ENCODE measurements at places on chromosomes 7 and 10. TPM values are rescaled to one million over a fixed set of nuclear protein-coding genes. Genes with fewer than 3 reads are reported as not detected.

DNA sequence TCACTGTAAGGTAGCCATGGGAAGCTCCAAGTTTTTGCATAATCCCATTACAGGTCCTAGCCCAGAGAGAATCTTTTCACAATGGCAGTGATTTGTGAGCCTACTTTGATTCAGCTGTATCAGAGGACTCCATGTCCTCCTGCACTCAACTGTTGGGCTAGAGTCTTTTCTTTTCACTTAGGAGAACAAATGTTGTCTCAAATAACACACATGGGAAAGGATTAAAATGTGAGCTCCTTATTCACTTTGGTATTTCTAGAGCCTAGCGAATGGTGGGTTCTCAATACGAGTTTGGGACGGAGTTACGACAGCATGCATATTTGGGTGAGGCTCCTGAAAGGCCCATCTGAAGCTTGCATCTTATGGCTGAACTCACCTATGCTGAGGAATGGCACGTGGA, 183.5 kb upstream of the STEAP4 start:
- no peak for DNase-seq

DNA sequence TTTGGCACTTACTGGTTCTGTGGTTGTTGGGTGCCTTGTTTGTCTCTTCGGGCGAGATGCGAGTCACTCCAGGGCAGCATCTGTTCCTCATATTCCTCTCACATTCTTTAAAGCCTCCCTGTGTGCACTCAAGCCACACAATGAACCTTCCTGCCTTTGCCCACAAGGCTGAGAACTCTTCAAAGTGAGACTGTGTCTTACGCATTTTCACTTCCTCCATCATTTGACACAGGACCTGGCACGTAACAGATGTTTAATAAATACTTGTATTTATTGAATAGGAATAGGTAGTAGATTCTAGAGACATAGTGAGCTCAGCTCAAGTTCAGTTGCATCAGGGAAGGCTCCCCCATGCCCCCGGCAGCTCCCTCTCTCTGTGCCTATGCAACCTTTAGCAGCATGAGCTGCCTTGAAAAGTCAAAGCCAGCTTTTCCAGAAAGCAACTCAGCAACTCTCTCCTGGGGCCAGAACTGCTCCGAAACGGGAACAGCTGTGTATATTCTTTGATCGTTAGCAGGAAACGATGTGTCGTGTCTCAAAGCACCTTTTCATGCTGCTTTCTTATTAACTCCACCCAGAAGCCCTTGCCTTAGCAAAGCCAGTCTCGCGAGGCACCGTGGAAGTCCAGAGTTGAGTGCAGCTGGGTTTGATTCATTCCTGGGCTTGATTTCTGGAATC, 97.5 kb downstream of the PFKFB3 start:
- DNase-seq: no peak

Gene CLRN3
- polyA plus RNA-seq: 22.5 TPM

DNA sequence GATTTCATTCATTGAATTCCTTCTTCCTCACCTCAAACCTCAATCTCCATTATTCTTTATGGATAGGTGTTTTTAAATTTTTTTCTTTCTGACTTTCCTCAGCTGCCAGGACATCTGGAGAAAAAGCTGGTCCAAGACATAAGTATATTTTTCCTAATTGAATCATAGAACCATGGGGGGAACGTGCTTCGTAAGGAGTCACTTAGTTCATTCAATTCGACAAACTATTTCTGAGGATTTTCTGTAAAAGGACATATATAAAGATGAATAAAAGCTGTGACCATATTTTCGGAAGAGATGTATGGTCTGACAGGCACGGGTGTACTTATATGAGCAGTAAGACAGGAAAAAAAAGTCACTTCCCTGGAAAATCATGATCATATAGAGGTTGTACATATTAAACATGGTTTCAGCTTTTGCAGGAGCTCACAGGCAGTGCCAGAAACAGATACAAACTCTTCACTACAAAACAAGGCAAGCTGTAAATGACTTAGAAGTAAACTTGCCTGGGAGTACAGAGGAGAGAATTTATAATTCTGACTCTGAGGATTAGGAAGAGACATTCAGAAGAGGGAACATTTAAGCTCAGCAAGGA, 88.2 kb upstream of the EGR2 start:
- no peak for DNase-seq

- no peak for DNase-seq
Observed at GRCh38 chr7:140485500-140486265, 6.4 kb upstream of the MKRN1 start.

- peak; percentile 21 for DNase-seq
Observed at GRCh38 chr7:88169717-88170320, 50.0 kb downstream of the SRI start.

DNA sequence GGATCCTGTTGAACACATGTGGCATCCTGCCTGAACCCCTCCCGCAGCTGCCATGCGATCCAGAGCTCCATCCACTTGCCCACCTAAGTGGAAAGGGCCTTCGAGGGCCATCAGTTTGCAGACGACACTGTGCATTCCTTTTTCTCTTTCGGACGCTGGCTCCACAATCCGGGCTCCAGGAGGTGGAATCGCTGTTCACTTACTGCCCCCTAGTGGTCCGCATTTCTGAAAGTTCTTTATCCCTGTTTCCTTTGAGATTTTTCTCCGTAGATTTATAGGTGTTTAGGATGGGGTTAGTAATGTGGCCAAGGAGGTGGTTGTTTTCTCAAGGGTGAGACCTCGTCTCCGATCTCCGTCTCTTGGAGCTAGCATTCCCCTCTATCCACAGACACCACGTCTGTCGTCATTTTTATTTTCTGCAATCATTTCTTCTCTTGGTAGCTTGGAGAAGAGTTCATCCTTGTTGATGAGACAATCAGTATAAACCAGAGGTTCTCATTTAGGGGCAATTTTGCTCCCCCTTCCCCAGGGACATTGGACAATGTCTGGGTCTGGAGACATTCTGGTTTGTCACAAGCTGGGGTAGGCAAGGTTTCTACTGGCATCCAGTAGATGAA, 204.6 kb downstream of the ARHGAP21 start:
- DNase-seq: peak; percentile 79

Gene ACTL6B
- polyA plus RNA-seq: not detected

DNA sequence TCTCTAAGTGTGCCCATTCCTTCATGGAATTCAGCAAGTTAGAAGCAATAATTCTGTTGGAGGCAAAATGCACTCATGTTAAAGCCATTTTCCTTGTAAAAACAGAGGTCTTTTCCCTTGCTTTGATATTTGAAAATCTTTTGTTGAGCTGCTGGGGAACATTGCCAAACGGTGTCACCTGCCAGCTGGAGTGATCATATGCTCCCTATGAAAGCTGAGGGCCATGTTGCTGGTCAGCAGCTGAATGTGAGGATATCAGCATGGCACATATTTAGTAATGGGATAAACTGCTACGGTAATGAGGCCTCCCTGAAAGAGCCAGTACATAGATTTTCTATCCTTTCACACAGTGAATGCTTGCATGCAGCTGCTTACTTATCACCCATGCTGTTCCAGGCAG, 224.3 kb downstream of the THSD7A start:
- no peak for DNase-seq

DNA sequence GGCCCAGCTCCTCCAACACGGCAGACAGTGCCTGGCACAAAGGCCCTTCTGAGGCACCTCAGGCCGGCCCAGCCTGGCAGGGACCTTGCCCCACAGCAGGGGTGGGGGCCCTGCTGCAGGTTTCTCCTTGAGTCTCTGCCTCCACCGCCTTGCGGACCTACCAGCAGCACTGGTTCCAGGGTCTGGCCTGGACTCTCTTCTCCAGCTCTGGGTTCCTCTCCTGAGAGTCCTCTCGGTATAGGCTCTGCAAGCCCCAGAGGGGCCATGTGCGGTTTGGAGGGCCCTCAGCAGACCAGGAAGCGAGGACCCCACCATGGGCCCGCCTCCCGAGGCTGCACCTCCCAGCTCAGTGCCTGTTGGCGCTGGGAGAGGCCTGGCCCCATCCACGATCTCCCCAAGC, 38.1 kb upstream of the ADGRA1 start:
- no peak for DNase-seq

- no peak for DNase-seq
Observed at GRCh38 chr7:102119925-102120324, 166.7 kb upstream of the SH2B2 start.
